Hematopoietic multipotent progenitor cell (in vitro differentiated cells): ENCODE measurements at places on chromosomes 11 and 22.

GRCh38 chr22:17835256-17835655 is 61.0 kb upstream of the BID start:
- no peak for DNase-seq

- no peak for DNase-seq
Measured at GRCh38 chr22:30332551-30332950, 5.8 kb upstream of the TBC1D10A start.

DNA sequence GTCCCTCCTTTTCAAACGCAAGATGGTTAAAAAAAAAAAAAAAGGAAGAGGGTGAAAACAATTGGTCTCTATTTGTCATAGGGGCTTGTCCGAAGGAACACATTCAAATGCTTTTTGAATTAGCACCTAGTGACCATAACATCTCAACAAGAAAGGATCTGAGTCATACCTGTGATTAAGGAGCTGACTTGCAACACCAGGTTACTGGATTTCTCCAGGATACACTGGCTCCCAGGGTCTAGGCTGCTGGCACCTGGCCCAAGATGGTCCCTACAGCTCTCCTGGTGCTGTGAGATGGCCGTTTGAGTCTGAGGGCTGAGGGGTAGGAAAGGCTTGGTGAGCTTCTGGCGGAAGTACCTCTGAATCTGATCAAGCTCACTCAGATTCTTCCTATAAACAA is 28.4 kb upstream of the UCP3 start:
- DNase-seq: no peak

GRCh38 chr22:21443735-21444421 is 23.3 kb upstream of the TMEM191C start:
- no peak for DNase-seq

GRCh38 chr11:118442301-118442700 is 6.0 kb downstream of the KMT2A start:
- no peak for DNase-seq

- DNase-seq: no peak
Measured at GRCh38 chr11:78318321-78319114, 99.1 kb downstream of the GAB2 start.

DNA sequence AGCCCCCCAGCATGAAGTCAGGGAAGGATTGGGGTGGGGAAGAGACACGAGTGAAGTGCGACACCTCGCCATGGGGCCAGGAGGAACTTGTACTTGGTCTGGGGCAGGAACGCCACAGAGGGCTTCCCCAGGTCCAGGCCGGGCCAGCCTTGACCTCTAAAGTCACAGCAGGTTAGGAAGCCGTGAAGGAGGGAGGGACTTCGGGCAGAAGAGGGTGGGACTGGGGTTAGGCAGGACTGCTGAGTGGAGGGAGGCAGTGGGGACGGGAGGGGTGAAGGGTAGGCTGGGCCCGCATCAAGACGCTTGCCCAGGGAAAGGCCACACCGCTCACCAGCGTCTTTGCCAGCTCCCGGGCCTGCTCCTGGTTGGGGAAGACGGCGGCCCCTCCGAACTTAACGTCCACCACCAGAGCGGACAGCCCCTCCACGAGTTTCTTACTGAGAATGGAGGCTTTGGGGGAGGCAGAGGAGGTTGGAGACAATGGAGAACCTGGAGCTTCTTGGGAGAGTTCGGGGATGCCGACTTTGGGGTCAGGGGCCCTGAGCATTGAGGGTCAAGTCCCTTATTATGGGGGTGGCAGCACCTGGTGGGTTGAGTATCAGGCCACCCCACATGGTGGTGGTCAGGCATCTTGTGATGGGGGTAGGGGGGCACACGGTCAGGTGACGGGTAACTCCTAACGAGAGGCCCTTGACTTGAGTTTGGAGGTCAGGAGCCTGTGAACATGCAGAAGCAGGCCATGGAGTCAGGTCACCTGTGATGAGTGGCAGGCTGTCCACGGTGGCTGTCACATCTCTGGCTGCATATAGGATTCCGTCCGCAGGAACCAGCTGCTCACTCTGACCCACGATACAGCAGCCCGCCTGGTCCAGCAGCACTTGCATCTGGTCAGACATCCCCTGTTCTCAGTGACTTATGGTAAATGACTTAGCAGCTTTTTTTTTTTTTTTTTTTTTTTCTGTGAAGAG is 1.7 kb upstream of the SCO2 start:
- DNase-seq: no peak

- no peak for DNase-seq
Measured at GRCh38 chr11:47881145-47881544, 33.0 kb upstream of the NUP160 start.

DNA sequence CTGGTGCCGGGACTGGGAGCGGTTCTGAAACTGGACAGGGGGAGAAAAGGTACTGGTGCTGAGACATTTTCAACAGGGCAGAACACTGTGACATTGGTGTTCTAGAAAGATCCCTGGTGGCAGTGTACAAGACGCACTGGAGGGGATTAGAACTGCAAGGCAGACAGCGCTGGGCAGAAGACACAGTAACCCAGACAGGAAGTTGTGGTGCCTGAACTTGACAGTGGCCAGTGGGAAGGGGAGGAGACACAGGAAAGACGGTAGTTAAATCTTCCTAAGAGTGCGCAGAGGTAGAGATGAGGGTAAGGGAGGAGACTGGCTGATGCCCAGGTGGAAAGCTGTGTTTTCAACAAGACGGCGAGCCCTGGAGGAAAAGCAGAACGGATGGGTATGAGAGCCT is 24.5 kb downstream of the FAM227A start:
- no peak for DNase-seq

- DNase-seq: no peak
Measured at GRCh38 chr11:2461253-2461955, 16.6 kb downstream of the KCNQ1 start.

DNA sequence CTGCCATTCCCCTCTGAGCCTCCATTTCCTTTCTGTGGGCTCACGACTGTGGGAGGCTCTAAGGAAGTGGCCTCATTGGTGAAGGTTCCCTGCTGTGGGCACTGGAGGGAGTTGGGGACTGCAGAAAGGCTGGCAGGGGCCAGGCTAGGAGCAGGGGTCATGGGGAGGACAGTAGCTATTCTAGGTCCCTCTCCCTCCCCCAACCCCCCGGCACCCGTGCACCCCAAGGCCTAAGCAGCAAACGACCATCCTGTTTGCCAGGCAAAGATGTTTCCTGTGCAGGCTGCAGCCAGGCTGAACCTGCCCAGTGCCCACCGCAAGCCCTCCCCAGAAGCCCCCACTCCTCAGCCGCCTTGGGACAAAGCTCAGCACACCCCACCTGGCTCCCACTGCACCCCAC is 189.4 kb downstream of the MN1 start:
- no peak for DNase-seq

DNA sequence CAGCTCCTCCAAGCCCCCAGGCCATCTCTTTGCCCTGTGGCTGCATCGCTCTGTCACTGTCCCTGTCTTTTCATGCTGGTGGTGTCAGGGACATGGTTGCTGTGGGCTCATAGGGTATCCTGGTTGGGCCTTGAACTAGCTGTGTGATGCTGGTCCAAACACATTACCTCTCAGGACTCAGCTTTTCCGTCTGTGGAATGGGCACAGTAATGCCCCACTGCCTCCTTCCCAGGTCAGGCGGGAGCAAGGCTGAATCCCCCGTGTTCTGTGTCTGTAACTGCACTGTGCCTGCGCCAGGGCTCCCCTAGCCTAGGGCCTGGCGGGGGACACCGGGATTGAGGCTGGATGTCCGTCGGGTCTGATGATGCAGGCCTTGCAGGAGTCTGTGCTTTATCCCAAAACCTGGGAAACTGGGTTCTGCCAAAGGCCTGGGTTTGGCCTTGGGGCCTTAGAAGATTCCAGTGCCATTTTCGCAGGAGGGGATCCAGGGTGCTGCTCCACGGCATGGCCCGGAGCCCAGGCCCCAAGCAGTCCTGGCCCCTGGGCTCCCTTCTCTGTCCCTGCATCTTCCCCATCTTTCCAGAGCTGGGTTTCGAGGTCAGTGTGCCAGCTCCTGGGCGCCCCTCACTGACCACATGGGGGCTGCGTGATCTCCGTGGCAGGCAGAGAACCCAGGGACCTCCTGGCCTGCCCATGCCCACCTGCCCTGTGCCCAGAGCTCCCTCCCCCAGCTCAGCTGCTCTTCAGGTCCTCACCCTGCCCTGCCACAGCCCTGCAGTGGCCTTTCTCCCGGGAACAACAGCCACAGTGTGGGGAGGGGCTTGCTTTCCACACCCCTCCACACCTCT is 32.7 kb upstream of the CELSR1 start:
- DNase-seq: no peak

DNA sequence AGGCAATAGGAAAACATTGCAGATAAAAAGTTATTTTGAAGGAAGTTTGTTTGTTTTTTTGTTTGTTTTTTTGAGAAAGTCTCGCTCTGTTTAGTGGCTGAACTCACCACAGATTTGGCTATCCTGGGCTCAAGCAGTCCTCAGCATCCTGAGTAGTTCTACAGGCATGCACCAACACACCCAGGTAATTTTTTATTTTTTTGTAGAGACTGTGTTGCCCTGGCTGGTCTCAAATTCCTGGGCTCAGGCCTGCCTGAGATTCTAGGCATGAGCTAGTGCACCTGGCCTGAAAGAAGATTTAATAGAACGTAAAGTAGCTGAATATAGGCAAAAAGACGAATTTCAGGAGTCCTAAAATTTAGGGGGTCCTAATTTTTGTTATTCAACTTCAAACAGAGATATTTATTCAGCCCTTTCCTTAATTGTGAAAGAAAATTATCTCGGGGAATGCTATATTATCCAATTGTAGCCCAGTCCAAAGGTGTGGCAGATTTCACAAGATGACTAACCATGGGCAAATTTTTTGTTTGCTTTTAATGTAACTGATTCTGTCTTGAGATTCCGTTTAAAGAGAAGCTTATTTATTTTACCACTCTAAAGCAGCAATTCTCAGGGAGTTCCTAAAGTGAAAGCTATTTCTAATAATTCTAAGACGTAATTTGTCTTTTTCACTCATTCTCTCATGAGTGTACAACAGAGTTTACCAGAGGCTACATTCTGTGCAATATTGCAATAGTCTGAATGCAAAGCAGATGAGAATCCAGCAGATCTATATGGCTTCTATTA is 940 bp downstream of the IL18 start:
- DNase-seq: no peak

GRCh38 chr11:112616327-112617097 is 344.7 kb upstream of the NCAM1 start:
- no peak for DNase-seq

GRCh38 chr11:35131094-35131493 is 7.9 kb upstream of the CD44 start:
- no peak for DNase-seq
